ENCODE measurements at places on chromosomes 6 and 20.

- DNase-seq, result no peak
Measured at GRCh38 chr6:135941275-135942025, 89.9 kb downstream of the PDE7B start.

GRCh38 chr6:166353507-166353906 lies 11.2 kb upstream of the SFT2D1 start:
- DNase-seq, result no peak

GRCh38 chr6:57317060-57317943 lies at the start of gene PRIM2:
TSS of gene PRIM2 (plus strand) at chr6:57317630. CDS start at chr6:57318446, 816 bp downstream.
- peak; percentile 90 for DNase-seq

DNA sequence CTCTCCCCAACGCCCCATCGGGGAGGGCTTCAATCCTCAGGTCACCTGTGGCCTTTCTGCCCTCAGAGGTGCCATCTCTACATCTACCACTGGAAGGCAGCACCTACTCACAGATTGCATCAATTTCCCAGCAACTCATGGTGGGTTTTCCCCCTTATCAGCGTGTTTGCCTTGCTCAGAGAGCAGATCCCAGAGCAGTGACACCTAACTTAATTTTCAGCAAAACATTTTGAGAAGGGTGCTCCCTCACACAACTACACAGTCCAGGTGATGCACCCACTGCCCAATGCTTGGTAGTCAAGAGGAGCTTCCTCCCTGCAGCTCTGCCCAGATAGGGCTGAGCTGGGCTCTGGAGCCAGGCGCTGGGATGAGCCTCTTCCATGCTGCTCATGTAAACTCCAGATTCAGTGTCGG lies 48.2 kb downstream of the PLG start:
- peak; percentile 6 for DNase-seq

DNA sequence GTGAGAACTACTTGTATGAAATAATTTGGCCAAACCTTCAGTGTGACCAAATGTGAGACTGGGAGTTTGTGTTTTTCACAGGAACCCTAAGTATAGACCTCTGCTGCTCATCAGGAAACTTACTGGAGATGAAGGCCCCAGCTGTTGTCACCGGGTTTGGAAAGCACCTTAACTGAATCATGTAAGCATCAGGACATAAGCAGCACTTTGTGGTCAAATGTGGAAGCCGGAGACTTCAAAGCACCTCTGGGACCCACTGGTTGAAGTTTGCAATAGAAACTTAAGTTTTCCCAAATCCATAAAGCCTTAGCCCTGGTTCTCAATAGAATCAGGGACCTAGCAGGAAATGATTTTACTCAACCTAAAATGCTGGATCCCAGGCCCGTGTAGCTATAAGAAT lies 14.3 kb downstream of the TTPAL start:
- no peak for DNase-seq

DNA sequence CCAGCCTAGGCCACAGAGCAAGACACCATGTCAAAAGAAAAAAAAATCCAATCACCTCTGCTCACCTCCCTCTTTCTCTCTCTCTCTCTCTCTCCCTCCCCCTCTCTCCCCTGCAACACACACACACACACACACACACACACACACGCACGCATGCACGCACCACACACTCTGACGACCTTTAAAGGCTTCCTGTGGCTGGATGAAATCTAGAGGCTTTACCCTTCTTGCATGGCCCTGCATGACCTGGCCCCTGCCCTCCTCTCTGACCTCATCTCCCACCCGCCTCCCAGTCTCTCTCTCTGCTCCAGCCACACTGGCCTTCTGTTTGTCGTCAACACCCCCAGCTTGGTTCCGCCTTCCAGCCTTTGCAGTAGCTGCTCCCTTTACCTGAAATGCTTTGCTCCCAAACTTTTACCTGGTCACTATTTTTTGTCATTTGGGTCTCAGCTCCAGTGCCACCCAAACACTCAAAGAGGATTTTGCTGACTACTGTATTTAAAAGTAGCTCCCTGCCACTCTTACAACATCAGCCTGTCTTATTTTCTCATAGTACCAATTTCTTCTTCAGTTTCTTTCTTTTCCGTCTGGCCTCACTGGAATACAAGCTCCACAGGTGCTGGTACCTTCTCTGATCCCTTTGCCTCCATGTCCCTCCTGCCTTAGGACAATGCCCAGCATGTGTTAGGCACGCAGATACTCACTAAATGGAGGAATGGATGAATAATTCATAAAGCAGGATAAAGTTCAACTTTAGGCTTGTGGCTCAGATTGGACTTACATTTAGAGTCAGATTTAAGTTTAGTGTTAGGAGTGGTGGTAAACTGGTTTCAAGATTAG lies 4.3 kb upstream of the LTA start:
- DNase-seq, result no peak

DNA sequence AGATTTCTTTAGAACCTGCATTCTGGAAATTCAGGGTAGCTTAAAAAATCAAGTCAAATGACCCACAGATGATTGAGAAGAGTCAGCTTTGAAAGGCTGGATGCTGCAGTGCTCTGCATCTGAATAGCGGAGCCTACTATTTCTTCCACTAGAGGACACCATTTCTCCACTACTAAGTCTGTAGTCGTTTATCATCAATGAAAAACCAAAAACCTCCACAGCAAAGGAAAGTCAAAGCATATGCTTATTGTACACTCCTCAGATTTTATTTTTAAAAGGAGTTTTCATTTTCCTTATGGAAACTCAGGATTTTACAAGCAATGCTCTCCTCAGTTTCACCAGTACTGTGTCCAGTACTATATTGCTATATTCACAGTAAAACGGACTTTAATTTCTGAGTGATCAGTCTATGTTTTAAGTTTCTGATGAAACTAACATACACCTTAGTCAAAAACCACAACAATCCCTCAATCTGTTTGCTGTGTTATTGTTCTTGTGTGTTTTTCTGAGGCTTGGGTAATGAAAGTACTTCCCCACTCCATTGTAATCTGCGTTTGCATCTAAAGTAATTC lies 50.5 kb upstream of the ENPP5 start:
- no peak for DNase-seq

- DNase-seq, result no peak
Measured at GRCh38 chr6:18328070-18328469, 59.1 kb upstream of the RNF144B start.

Measured in trophoblast cell (in vitro differentiated cells and primary cell).